NCI-H1436 treated with DMSO at 0.1 percent for 48 hours (cell line): ENCODE measurements at places on chromosomes 7 and 10.

DNA sequence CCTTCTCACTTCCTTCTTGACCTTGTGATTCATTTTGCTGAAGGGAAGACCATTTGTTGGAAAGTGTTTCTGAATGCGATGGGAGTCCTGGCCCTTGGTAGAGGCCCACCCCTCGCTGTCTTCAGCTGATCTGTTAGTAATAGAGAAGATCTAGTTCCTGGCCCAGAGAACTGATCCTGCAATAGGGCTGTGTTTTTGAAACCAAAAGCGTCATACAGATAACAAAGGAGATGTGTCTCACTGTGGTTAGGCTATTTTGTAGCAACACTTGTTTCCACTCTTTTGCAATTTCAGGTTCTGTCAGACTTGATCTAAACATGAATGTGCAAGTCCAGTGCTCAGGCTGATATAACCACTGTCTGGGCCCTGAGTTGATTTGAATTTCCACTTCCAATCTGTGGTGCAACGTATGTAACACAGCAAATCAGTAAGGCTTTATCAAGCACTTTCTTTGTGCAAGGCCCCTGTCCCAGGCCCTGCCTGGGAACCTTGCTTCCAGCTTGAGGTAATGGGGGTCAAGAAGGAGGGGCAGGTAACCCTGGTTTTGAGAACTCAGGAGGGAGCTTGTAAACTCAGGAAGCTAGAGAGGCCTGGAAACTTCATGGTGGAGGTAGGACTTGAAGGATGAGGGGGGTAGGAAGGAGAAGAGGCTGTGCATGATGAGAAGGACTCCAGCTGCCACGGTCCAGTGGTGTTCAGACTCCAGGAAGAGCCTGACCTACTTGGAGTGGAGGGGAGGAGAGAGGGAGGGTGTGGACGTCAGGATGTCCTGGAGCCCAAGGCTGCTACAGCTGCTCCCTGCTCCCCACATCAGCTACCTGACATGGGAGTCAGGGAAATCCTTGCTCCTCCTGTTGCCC, 42.2 kb upstream of the SRGN start:
- DNase-seq, result no peak

- no peak for DNase-seq
Observed at GRCh38 chr10:48257407-48257961, 17.0 kb downstream of the FRMPD2 start.

- DNase-seq, result no peak
Observed at GRCh38 chr7:66837007-66837406, 84.0 kb upstream of the TMEM248 start.

GRCh38 chr7:13628239-13629001, 361.0 kb downstream of the ETV1 start:
- DNase-seq, result no peak

DNA sequence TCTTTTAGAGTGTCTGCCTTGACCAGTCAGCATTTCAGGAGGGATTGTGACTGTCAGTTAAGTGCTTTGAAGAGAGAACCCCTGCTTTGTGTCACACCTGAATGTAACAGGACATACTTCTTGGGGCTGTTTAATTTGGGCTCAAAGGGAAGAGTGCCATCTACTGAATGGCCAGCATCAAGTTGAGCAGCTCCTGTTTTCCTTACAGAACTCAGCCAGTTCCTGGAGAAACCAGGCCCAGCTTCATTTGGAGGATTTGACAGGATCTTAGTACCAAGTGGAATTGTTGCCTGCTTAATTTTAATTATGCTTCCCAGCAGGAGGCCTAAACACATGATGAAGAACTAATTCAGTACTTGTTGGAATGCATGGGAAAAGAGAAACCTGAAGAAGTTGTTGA, 8.3 kb downstream of the ADD3 start:
- no peak for DNase-seq
